ENCODE measurements at places on chromosomes 4 and X. TPM values are rescaled to one million over a fixed set of nuclear protein-coding genes. Genes with fewer than 3 reads are reported as not detected.
A peak's percentile ranks its signal among the peaks of the same experiment; 100 is the strongest.

The PPP1R2C gene
- not detected for total RNA-seq

The POLA1 gene
- total RNA-seq, result 15.3 TPM

The NXF2B gene
- not detected for total RNA-seq

The VCX3A gene
- not detected for total RNA-seq

The PRDM5 gene
- 4.5 TPM for total RNA-seq

The SLC10A4 gene
- total RNA-seq, result 0.34 TPM

- DNase-seq, result no peak
Measured at GRCh38 chrX:1401611-1402430, 9.9 kb upstream of the SLC25A6 start.

DNA sequence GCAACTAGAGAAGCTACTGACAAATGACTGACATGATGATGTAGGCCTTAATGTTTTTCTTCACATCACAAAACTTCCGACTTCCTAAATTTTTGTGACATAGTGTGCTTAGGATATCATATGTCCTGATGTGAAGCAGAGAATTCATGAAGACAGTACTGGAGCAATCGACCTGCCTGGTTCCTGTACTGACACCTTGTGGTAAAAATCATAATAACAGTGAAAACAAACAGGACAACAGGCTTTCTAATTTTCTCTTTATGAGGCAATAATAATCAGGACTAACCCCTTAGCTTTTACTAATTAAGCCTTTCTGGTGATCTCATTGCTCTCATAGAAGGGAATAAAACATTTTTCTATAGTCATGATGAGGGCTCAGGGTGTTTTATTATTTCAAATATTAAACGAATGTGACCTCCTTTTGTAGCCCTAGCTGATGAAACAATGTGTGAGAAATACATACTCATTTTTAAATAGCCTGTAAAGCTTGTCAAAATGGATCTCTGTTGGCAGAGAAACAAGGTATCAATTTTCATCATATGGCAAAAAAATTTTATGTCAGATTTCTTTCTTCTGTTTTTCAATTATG lies 158.4 kb downstream of the TENT5D start:
- no peak for DNase-seq

GRCh38 chr4:39114436-39114835 lies 52.4 kb downstream of the KLHL5 start:
- no peak for DNase-seq

DNA sequence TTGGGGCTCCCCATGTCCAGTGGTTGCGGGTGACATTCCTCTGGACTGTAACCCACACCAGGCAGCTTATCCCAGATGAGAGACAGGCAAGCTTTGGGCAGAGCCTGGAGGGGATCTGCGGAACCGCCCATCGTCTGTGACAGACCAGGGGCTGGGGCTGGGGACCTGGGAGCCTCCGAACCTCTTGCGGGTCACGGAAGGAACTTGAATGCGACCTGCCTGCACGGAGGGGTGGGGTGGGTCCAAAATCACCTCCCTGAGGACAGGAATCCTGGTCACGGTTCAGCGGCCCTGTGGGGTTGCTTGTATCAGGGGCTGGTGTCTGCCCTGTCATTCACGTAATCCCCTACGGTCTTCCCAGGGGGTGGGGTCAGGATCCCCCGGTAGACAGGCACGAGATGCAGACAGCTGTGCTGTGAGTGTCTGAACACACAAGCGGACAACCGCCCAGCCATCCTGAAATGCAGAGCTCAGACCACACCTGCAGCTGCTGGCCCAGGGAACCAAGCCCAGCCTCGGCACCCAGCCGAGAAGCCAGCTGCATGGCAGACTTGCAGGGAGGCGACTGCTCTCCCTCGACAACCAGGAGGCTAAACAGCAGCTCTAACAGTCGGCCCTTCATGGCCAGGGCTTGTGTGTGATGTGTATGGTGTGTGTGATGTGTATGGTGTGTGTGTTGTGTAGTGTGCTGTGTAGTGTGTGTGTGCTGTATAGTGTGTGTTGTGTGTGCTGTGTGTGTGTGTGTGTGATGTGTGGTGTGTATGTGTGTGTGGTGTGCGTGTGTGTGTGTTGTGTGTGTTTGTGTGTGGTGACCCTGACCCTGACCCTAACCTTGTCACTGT lies 105.9 kb upstream of the ADRA2C start:
- DNase-seq, result no peak

- DNase-seq, result no peak
Measured at GRCh38 chrX:10106806-10107205, 50.0 kb upstream of the CLCN4 start.

- DNase-seq, result no peak
Measured at GRCh38 chrX:30610026-30610425, 32.5 kb upstream of the TASL start.

DNA sequence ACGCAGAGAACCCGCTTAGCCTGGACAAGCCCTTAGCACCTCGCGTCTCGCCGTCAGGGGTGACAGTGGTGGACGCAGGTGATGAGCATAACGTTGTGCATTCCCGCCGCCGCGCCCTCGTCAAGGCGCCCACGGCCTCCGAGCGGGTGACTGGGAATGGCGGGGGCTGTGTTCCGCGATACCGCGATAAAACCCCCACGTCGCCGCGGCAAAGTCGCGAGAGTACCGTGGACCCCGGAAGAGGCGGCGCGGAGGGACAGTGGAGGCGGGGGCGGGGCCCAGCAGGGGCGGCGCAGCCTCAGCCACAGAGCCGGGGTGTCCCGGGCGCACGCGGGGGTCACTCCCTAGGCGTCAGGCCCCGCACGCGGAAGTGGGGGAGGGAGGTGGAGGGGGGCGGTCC lies 53.8 kb downstream of the ZFYVE28 start:
- peak; percentile 68 for DNase-seq

GRCh38 chr4:39363773-39364393 lies 2.3 kb downstream of the RFC1 start:
- DNase-seq, result no peak

DNA sequence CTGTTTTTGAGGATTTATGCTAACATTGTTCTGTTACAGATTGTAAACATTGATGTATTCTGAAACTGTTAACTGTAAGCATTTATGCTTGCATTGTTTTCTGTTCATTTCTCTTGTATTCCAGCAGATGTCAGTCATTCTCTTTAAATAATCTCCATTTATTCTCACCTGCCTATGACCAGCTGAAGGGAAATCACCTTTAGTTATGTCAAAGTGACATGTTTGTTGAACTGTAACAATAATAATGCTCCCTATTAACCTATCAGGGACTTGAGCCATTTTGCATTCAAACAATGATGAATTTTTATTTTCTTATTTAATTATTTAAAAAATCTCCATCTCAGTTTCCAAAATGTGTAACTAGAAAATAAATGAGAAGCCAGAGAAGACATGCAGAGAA lies 58.0 kb downstream of the SPCS3 start:
- DNase-seq, result no peak

- no peak for DNase-seq
Measured at GRCh38 chrX:102155806-102156179, at the start of gene BEX5. Gene BEX5, minus strand, starts transcription at chrX:102155977. Its CDS starts 1,712 bp downstream, at chrX:102154265.

- no peak for DNase-seq
Measured at GRCh38 chr4:22129454-22130029, 181.0 kb upstream of the KCNIP4 start.

- no peak for DNase-seq
Measured at GRCh38 chrX:13261348-13261747, 58.5 kb downstream of the ATXN3L start.

DNA sequence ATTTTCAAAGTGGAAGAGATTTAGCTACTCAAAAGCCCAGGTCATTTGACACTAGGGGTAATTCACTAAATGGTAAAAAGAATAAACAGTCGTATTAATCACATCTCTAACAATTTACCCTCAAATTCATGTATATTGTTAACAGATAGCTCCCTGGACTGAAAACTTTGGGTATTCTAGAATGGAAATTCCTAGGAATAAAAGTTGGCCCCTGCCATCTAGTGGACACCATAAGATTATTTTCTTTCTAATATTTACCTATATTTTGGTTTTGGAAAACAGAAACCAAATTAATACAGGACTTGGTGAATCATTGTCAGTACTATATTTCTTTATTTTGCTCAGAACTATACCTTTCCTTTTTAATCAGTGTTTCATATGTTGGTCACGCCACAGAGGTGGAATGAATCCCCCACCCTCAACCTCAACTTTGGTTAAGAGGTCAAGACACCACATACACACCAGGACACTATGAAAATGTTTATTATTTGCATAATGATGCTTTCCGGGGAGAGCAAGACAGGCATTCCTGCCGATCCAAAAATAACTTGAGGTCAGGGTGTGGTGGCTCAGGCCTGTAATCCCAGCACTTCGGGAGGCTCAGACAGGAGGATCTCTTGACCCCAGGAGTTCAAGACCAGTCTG lies 96.2 kb upstream of the APOOL start:
- no peak for DNase-seq

GRCh38 chr4:13533670-13534343 lies 10.5 kb downstream of the NKX3-2 start:
- no peak for DNase-seq

All from suprapubic skin (tissue), 4 donors.